ENCODE measurements at places on chromosomes 2 and 18.

- DNase-seq: no peak
Measured at GRCh38 chr2:134706587-134707329, 12.0 kb downstream of the TMEM163 start.

- DNase-seq: peak; percentile 63
Measured at GRCh38 chr18:48300463-48300961, 108.7 kb downstream of the ZBTB7C start.

GRCh38 chr2:234564699-234565098 is 67.8 kb upstream of the ARL4C start:
- DNase-seq: no peak

- DNase-seq: peak; percentile 69
Measured at GRCh38 chr18:79405019-79405780, 9.5 kb downstream of the NFATC1 start.

DNA sequence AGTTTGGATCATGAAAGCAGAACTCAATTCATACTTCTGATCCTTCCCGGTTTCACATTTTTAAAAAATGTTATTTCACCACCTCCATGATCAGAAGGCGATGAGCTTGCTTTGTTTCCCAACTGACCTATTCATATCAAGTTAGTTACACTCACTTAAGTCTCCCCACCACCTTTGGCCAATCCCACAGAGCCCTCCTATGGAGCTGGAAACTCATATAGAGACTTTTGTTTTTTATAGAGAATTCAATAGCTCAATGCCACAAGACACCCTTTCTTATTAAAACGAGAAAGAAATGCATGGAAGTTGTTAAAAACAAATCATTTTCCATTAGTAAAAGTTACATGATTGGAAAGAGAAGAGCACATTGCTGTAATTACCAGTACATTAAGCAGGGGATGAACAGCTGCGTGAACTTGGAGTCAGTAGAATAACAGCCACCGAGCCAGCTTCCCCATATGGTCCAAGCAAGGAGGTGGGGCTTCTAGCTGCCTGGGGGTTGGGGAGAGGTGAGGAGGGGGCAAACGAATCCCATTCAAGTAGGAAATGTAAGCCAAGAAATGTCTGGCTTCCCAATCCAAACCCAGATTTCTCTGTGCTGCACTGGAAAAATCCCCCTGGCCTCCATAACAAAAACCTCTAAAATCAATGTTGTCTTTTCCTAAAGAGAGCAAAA is 614.5 kb downstream of the IRS1 start:
- no peak for DNase-seq

DNA sequence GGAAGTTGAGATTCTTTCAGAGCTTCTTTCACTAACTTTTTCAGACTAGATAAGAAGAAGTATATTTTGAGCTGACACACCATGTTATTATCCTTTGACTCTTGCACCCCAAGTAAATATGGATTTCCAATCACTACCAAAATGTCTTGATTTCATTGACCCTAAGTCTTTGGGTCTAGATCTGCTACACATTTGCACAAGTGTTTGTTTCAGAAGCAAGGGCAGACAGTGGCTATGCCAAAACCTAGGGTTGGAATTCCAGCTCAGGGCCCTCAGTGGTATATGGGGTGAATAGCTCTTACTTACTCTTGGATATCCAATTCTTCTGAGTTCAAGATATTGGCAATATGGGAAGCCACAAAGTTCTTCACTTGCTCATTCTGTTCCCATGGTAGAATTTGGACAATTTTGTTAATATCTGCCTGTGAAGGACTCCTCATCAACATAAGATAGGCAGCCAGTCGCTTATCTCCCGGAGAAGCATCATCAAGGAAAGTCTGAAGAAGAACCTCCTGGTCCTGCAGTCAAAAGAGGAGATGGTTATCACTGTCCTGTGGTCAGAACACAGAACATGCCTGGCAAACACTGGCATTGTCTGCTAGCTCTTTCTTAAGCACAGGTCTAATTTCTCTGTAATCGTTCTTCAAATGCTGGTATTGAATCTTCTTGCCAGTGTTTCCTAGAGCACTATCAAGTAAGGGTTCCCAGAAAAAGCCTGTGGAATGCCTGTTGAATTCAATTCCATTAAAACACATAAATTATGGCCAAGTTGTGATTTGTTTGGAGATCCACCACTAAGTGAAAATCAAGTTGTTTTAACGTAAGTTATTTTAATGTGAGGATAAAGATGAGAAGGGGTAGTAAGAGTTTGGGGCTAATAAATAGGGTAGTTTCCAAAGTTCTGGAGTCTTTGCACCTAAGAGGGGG is 15.6 kb downstream of the APOB start:
- DNase-seq: no peak

DNA sequence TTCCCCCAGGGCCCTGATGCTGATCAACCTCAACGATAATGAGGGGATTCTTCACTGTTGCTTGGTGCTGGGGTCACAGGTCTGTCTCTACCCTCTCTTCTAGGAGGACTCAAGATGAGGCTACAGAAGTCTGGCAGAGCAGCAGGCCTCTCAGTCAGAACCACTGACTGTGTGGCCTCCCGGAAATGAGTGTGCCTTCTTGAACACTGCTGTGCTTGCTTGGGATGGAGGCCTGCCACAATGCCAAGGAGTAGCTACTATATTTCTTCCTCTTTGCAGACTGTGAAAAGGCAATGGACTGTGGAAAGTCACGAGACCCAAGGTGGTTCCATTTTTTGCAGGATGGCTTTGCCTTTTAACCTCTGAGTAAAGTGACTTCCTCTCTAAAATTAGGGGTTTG is 5.8 kb upstream of the HOXD1 start:
- no peak for DNase-seq

DNA sequence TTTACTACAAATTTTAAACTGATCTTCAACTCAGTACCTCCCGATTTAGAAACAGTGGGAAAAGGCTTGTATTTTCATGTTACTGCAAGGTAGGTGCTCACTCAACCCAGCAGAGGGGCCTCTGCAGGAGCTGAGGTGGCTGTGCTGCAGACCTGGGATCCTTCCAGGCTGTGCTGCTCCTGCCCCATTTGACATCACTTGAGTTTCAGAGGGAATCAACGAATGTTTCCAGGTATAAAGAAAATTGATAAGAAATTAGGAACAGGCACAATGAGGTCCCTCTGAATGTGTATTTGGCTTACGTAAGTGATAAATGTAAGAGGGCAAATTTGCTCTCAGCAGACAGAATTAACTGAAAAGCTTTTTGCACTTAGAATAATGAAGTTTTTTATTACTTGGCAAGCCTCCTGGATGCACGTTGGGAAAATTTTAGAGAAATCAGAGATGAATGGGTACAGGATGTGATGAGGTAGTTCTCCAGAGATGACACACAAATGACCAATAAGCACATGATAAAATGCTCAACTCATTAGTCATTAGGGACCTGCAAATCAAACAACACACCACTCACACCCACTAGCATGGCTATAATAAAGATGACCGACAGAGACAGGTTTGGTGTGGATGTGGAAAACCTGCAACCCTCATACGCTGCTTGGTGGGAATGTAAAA is 114.0 kb downstream of the NOL10 start:
- DNase-seq: no peak

- no peak for DNase-seq
Measured at GRCh38 chr2:161046876-161047275, 113.4 kb upstream of the TANK start.
